Activated CD8-positive, alpha-beta memory T cell treated with anti-CD3 and anti-CD28 coated beads for 1 hour (primary cell): ENCODE measurements at places on chromosomes 13 and 19.

- DNase-seq: peak; percentile 60
These were observed 14.9 kb downstream of the ARID3A start for GRCh38 chr19:940591-941291.

DNA sequence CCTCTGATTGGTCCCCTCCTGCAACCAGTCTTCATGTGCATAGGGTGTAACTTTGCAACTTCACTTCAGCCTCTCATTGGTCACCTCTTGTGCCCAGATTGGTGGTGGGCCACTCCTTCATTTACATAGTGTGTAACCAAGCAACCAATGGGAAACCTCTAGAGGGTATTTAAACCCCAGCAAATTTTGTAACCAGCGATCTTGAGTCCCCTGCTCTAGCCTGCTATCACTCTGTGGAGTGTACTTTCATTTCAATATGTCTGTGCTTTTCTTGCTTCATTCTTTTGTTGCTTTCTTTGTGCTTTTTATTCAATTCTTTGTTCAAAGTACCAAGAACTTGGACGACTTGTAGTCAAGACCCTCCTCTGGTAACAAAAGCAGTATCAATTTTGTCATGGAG is 1336.9 kb upstream of the SPRY2 start:
- DNase-seq: no peak

DNA sequence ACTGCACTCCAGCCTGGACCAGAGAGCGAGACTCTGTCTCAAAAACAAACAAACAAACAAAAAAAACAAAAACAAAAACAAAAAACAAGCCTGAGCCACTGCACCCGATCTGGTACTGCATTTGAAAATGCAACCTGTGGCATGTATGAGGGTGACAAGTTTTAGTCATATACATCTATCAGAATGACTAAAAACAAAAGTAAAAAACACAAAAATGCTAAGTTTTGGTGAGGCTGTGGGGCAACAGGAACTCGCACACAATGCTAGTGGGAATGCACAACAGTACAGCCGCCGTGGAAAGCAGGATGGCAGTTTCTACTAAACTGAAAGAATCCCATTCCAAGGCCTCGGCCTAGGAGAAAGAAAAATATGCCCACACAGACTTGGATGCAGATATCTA is 7.8 kb downstream of the EBPL start:
- DNase-seq: no peak

GRCh38 chr19:30557212-30557611 is 185.0 kb downstream of the ZNF536 start:
- DNase-seq: no peak

DNA sequence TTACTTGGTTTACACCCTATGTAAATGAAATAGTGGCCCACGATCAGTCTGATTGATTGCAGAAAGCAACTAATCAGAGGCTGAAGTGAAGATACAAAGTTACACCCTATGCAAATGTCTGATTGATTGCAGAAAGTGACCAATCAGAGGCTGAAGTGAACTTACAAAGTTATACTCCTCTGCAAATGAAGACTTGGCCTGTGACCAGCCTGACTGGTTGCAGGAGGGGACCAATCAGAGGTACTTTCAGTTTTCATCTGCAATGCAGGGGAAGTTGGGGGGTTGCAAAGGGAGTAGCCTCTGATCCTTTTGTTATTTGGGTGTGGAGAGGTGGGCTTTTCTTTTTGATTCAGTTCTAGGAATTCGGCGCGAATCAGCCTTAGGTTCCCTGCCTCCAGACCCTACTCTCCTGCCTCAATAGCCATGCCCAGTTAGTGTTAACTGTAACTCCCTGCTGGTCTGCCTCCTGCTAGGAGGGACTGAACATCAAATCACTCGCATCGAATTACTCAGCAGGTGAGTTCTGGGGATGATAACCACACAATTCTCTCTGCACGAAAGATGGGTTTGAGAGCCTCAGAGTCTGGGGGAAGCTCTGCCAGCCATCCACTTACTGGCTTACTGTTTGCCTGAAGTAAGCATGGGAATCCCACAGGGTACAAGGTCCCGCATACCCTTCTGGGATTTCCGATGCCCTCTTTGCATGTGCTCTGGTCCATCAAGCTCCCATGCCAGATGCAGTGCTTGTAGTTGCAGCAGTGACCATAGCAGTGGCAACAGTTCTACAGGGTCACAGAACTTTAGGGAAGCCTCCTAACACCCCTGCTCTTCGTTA is 7.5 kb downstream of the ARL11 start:
- DNase-seq: peak; percentile 5

GRCh38 chr13:75326173-75327134 is 155.5 kb downstream of the TBC1D4 start:
- no peak for DNase-seq

- DNase-seq: peak; percentile 80
These were observed 1.5 kb upstream of the GADD45B start for GRCh38 chr19:2474232-2475017.

DNA sequence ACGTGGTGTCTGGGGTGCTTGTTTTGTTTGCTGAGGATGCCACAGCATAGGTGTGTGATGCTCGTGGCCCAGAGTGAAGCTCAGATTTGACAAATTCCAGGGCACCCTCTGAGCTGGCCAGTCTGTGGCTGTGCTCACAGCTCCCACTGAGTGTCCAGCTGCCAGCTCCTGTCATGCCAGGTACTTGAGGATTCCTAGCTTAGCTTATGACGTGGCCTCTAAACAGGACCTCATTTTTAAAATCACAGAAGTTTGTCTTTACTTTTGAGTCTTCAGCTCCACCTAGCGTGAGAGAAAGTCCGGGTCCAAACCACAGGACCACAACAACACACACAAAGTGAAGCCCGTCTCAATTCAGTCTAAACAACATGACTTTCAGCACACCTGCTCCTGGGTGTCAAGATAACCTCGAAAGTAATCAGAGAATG is 117.3 kb downstream of the RAB20 start:
- DNase-seq: no peak

- no peak for DNase-seq
These were observed 4.4 kb upstream of the LTBP4 start for GRCh38 chr19:40596608-40597328.

- no peak for DNase-seq
These were observed 9.5 kb downstream of the PIP5K1C start for GRCh38 chr19:3690551-3691371.

DNA sequence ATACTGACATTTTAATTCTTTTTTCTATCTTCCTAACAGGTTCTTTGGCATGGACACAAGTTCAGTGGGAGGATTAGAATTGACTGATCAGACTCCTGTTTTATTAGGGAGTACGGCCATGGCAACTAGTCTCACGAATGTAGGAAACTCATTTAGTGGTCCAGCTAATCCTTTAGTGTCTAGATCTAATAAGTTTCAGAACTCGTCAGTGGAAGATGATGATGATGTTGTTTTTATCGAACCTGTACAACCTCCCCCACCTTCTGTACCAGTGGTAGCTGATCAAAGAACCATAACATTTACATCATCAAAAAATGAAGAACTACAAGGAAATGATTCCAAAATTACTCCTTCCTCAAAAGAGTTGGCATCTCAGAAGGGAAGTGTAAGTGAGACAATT is 34.5 kb downstream of the ZMYM2 start:
- DNase-seq: no peak

DNA sequence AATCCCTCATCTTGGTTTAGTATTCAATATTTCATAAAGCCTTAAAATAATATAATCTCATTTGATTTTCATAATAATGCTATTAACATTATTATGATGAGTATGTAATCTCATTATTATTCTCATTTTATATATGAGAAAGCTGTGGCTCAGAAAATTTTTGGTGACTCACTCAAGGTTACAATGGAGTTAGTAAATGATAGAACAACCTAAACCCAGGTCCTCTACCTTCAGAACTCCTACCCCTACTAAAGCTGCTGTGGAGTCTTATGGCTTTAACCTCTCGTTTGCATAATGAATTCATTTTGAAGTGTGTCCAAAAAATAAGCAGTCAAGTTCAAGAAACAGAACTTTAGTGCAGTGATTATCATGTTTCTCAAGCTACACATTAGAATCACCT is 226.3 kb downstream of the TBC1D4 start:
- DNase-seq: no peak

GRCh38 chr13:54078271-54078870 is 1049.8 kb downstream of the OLFM4 start:
- no peak for DNase-seq

DNA sequence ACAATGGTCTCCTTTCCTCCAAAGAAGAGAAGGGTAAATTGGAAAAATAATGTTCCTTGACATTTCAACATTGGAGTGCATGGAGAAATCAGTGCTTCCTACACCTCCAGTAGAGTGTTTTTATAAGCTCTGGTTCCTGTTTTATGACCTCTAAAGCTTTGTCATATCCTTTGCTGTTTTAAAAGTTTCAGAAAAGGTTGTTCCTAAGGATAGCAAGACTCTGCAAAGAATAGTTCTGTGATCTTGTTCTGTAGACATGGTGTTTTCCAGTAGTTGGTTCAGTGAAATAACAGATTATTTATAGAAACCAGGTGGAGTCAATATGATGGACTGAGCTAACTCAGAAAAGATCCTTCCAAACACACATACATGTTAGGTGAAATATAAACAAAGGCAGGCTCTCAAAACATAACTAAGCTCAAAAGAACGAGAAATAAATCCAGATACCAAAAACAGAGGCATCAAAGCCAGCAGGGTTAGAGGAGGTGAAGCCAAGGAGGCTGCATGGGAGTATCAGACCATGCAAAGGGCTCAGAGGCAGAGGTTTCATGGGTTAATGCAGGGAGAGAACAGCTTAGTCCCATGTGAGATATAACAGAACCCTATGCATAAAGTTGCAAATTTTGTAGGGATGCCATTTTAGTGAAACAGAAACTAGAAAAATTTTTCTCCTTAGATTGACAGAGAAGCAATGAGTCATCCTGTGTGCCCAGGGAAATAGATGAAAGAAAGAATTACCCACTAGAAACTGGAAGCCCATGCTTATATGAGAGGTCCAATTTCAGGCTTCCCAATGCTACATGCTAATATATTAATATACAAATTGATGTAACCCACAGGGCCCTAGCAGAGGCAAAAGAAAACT is 44.3 kb downstream of the SHISA2 start:
- DNase-seq: no peak

- no peak for DNase-seq
These were observed 34.8 kb downstream of the VAV1 start for GRCh38 chr19:6807291-6807690.

GRCh38 chr13:86608701-86609100 is 809.5 kb upstream of the SLITRK6 start:
- no peak for DNase-seq

GRCh38 chr13:96214824-96215445 is 125.0 kb downstream of the HS6ST3 start:
- DNase-seq: no peak

DNA sequence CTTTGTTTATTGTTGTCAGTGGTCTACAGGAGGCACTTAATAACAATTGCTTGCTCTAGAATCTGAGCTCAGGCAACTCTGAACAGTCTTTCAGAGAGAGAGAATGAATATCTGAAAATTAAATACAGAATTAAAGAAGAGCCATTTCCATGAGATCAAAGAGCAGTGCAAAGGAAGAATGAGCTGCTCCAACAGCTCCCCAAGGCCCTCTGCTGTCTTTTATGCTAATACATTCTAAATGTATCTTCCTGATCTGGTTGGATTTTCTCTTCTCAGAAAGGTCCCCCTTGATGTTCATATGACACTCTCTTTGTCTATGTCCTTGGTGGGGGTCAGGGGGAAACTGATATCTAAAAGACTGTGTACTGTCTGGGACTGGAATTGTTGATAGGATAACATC is 1029.6 kb downstream of the PCDH9 start:
- no peak for DNase-seq

- no peak for DNase-seq
These were observed 68.6 kb upstream of the FGF14 start for GRCh38 chr13:102470283-102470917.
